ENCODE measurements at places on chromosomes 1 and 21.

DNA sequence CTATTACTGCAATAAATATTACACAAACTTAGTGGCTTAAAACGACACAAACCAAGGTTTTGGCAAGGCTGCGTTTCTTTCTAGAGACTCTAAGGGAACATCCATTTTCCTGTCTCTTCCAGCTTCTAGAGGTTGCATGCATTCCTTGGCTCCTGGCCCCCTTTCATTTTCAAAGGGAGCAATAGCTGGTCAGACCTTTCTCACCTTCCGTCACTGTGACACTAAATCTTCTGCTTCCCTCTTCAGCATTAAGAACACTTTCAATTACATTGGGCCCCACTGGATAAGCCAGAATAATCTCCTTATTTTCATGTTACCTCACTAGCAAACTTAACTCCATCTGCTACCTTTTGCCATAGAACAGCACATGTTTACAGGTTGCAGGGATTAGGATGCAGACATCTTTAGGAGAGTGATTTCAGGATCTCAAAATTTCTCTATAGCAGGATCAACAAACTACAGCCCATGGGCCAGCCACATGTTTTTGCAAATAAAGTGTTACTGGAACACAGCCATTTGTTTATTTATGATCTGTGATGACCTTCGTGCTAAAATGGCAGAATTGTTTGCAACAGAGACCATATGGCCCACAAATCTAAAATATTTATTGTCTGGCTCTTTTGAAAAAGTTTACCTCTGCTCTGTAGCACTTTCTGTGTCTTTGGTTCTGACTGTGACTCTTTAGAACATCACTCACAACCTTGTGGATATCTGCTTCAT lies 221.5 kb upstream of the SGIP1 start:
- no peak for DNase-seq

DNA sequence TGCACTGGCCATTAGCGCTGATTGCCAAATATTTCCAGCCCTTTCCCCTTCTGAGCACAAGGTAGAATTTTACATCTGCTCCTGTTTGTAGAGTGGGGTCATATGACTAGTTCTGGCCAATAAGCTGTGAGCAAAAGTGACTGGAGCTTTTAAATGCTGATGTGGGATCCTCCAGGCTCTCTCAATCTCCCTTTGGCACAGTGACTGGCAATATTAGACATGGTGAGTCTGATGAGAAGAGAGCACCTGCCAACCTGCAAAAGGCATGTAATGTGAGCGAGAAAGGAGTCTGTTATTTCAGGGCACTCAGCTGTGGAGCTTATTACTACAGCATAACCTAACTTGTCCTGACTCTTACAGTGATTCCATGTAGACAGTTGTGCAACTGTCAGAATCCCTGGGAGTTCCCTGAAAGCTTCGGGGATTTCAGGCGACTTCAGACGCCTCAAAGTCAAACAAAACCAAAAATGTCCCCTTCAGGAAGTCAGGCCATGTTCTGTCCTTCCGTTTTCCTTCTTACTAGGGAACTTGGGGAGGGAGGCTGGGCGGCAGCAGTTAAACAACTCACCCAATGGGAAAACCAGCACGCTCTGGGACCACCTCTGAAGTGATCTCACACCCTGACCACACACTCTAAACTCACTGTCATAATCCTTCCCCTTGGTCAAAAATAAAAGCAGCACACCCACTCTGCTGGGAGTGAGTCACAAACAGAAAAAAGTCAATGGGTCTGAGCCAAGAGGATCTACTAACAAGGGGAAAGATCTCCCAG lies 3.6 kb upstream of the RASSF5 start:
- no peak for DNase-seq

DNA sequence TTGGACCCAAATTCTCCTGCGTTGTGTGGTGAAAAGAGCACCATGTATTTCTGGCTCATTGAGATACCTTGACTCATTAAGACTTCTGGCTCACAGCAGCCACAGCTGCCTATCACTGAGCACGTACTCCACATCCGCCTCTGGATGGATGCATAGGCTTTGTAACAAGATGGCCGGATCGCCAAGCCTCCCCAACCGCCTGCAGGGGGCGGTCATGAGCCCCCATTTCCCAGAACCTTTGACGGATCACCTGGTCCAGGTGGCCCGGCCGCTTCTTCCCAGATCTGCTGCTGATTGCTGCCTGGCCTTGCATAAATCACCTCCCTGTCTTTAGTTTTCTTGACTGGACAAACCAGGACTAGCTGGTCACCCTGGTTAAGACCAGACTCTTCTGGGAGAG lies 156.5 kb upstream of the KLHDC7A start:
- no peak for DNase-seq

DNA sequence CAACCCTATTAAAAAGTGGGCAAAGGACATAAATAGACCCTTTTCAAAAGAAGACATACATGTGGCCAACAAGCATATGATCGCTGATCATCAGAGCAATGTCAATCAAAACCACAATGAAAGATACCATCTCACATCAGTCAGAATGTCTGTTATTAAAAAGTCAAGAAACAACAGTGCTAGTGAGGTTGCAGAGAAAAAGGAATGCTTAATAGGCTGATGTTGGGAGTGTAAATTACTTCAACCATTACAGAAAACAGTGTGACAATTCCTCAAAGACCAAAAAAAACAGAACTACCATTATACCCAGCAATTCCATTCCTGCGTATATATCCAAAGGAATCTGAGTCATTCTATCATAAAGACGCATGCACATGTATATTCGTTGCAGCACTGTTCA lies 13.2 kb downstream of the USH2A start:
- DNase-seq = no peak

GRCh38 chr1:3065797-3066196 lies 3.2 kb upstream of the PRDM16 start:
- no peak for DNase-seq

- DNase-seq = no peak
Observed at GRCh38 chr1:241442686-241443085, 76.9 kb downstream of the FH start.

- no peak for DNase-seq
Observed at GRCh38 chr21:33249331-33250002, 16.7 kb upstream of the IL10RB start.

DNA sequence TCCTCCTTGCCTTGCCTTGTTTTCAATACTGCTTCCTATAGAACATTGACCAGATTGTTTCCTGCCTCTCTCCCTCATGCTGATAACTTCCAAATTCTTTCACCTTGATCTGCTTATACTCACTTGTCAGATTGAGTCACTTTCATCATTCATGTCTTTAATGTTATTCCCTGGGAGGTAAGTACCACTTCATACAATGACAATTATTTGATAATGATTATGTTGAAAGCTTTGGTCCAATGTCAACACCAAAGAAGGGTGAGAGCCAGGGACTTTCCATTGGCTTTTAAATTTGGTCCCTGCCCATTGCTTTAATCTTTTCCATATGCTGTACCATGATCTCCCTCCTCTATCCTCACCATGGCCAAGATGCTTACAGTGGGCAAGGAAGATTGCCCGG lies 137.4 kb downstream of the SYT2 start:
- no peak for DNase-seq

- DNase-seq = no peak
Observed at GRCh38 chr1:91012196-91012595, 9.6 kb downstream of the ZNF644 start.

DNA sequence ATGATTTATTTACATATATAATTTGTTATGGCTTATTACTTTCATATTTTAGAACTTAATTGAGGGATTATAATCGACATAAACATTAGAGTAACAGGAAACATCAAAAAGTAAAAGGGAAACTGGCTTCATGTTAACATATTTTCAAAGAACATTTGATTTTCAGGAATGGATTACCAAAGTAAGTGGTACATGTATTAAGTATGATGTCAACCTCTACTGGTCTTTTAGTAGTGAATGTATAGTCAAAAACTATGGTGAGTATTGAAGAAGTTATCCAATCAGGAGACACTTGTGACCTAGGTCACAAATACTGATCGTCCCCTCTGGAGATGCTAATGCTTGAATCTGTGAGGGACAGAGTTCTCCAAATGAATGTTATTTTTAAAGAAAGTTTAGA lies 768.9 kb upstream of the ADGRL4 start:
- DNase-seq = no peak

DNA sequence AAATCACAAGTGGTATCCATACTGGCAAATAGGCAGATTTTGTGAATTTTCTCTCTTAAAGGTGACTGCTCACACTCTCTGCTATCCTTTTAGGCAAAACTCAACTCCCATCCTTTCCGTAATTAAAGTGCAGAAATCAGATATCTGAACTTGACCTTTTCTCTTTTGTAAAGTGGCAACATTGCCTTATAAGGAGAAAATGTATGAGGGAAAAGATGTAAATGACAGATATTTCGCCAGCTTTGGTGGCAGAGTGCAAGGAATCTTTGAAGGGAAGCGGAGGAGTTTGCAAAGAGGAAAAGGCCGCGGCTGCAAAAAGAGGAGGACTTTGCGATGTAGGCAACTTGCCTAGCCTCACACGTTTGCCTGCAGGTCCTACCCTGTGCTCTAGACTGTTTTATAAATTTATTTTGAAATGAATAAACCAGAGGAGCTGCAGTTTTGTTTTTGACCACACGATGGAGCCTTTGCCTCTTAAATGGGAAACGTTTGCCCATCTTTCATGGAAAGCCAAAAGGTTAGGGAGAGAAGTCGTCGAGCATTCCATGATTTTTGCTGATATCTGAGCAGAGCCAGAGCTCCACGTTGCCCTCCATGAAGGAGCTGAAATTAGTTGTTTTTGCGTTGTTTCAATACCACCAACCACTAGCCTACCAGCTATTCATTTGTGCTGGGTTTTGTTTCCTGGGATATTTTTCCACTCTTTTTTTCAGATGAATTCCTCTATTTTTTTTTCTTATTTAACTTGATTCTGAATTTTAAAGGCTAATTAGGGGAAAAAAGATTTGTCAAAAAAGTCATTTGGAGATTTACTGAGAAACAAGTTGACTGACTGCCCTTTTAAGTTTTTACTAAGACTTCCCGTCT lies 242.3 kb downstream of the LMX1A start:
- peak; percentile 74 for DNase-seq

GRCh38 chr1:14369526-14370213 lies 228.8 kb upstream of the KAZN start:
- no peak for DNase-seq

DNA sequence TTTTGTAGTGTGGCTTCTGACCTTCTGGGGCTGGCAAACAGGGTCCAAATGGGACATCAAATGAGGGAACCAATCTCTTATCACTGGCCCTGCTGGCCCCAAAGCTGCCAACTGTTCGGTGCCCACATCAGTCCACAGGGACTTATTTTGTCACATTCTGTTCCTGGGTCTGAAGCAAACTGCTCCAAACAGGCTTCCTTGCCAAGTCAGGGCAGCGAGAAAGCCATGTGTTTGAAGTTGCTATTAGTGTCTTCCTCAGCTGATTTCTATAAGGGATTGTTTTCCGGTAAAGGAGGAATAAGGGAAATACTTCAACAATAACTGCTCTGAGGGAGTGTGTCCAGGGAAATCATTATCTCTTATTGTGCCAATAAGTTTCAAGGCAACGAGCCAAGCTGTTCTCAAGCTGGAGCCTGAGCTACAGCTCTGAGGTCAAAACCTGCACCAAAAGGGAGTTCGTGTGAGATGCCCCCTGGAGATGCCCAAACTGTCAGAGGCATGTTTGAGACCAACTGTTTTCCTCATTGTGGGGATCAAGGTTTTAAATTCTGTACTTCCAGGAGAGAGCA lies 381.4 kb upstream of the PROX1 start:
- DNase-seq = no peak

DNA sequence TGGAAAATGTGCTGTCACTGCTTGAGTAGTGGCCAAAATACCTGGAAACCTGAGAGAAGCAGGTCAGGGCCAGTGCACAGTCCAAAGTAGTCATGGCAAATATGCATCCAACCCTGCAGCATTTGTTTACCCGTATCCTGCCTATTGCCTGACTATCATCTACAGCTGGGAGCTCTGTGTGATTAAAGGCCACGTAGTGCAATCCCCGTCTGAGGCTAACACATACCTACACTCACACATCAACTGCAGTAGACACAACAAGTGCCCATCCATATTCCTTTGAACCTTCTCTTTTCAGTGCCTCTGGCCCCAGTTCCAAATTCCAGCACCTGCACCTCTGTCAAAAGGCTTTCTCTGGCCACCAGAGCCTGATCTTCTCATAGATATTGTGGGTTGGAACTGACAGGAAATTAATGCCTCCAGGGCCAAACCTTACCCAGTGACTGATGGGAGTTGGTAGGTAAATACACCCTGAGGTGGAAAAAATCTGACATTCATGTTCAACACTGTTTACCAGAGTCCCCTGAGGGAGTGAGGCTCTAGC lies 383.0 kb downstream of the SETD4 start:
- no peak for DNase-seq

- no peak for DNase-seq
Observed at GRCh38 chr1:145777357-145778145, 46.3 kb downstream of the RNF115 start.

DNA sequence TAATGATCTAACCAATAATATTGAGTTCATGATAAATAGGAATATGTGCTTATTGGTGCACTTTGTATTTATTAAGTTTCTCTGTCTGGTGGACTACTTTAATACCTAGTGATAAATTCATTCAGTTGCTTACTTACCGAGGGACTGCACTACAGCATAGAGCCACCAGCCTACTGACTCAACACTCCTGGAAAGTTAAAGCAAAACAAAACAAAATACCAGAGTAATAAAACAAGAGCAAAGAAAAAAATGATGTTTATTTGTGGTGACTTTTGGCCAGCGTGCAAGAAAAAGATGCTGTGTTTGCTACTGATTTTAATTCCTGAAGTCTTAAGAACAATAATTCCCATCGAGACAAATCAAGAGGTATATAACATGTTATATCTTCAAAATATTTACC lies 586.3 kb downstream of the PLA2G4A start:
- DNase-seq = no peak

- DNase-seq = no peak
Observed at GRCh38 chr1:167784876-167785550, 63.2 kb downstream of the MPZL1 start.

DNA sequence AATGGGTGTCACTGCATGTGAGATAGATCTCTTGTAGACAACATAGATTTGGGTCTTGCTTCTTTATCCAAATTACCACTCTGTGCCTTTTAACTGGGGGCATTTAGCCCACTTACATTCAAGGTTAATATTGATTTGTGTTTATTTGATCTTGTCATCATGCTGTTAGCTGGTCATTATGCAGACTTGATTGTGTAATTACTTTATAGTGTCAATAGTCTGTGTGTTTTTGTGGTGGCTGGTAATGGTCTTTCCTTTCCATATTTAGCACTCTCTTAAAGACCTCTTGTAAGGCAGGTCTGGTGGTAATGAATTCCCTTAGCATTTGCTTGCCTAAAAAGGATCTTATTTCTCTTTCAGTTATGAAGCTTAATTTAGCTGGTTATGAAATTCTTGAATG lies 29.6 kb downstream of the ZNF691 start:
- no peak for DNase-seq

- no peak for DNase-seq
Observed at GRCh38 chr1:207414606-207415108, 39.5 kb upstream of the CR2 start.

DNA sequence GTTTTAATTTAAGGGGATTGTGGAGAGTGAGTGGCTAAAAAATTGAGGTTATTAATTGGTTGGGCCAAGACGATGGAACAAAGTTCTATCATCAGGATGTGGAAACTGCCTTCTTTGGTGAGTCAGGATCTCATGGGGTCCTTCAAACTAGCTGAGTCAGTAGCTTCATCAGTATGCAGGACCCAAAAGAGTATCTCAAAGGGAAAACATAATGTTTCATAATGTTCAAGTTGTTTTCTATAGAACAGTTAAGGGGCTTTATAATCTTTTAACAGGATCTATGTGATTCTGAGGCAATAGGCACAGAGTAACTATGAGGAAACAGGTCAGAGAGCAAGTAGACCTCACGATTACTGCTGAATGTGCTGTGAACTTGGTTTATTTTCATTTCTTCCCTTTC lies 3.2 kb upstream of the OLFML2B start:
- peak; percentile 43 for DNase-seq
